ENCODE measurements at places on chromosomes 1 and 21.
A peak's percentile ranks its signal among the peaks of the same experiment; 100 is the strongest.

- DNase-seq, result no peak
Measured at GRCh38 chr1:183079712-183080388, 56.6 kb downstream of the LAMC1 start.

- DNase-seq, result peak; percentile 44
Measured at GRCh38 chr1:172662464-172663109, 3.7 kb downstream of the FASLG start.

DNA sequence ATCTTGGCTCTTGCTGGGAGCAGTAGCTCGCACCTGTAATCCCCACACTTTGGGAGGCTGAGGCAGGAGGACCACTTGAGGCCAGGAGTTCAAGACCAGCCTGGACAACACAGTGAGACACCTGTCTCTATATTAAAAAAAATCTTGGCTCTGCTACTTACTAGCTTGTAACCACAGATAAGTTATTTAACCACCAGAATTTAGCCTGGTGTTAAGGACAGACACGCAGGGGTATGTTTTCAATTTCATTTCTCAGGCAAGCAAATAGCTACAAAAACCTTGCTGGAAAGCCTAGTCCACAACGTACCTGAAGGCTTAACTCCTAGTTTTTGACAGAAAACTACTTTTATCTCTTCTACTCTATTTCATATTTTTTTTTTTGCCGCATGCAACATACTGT lies 24.8 kb upstream of the GFI1 start:
- DNase-seq, result no peak

GRCh38 chr1:42660907-42661500 lies 2.8 kb downstream of the PPIH start:
- no peak for DNase-seq

- DNase-seq, result no peak
Measured at GRCh38 chr1:11790880-11791715, 14.7 kb downstream of the MTHFR start.

DNA sequence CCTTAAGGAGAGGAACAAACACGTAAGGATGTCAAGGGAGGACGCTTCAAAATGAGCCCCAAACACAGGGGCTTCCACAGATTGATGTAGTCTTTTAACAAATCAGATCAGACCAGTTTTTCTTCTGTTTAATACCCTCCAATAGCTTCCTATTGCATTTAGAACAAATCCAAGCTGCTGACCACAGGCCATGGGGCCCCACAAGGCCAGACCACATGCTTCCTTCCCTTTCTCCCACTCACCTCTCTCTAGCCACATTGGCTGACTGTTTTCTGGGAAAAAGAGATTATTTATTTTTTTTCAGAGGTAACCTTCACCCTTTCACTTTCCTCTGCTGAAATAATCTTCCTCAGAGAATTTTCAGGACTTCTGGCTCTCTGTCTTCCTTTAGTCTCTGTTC lies 380.6 kb downstream of the SIPA1L2 start:
- DNase-seq, result no peak

Measured in GM12864 (cell line).